Vagina (tissue), 2 donors: ENCODE measurements at places on chromosomes 1 and 21. TPM values are rescaled to one million over a fixed set of nuclear protein-coding genes. Genes with fewer than 3 reads are reported as not detected.

DNA sequence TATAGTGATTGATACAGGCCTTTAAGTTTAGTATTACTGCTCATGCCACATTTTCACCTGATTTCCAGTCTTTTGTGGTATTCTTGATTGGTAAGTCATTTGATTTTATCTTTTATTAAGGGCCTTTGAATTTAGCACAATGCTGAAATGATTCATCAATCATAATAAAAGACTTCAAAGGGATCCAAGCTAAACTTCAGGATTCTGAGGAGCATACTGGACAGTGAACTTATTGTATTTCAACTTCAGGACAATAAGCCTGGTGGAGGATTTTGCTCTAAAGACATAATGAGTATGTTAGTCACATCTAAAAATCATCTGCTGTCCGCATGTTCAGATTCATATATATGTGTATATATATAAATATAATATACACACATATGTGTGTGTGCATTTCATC, 233.3 kb downstream of the SETD4 start:
- H3K4me3 ChIP-seq: no peak overlapping the region
- no peaks in the 10 kb centered on the region for H3K36me3 ChIP-seq
- DNase-seq: no peak

- no peaks in the 10 kb centered on the region for H3K36me3 ChIP-seq
- DNase-seq: no peak
- no peak overlapping the region for H3K27ac ChIP-seq
Observed at GRCh38 chr1:57798543-57798942, 374.7 kb upstream of the DAB1 start.

- H3K27ac ChIP-seq: no peak overlapping the region
- H3K36me3 ChIP-seq: no peaks in the 10 kb centered on the region
- H3K27me3 ChIP-seq: no peaks in the 10 kb centered on the region
- no peak for DNase-seq
- H3K4me3 ChIP-seq: no peak overlapping the region
- no peaks in the 10 kb centered on the region for H3K4me1 ChIP-seq
Observed at GRCh38 chr1:219503604-219504003, 109.3 kb downstream of the ZC3H11B start.

DNA sequence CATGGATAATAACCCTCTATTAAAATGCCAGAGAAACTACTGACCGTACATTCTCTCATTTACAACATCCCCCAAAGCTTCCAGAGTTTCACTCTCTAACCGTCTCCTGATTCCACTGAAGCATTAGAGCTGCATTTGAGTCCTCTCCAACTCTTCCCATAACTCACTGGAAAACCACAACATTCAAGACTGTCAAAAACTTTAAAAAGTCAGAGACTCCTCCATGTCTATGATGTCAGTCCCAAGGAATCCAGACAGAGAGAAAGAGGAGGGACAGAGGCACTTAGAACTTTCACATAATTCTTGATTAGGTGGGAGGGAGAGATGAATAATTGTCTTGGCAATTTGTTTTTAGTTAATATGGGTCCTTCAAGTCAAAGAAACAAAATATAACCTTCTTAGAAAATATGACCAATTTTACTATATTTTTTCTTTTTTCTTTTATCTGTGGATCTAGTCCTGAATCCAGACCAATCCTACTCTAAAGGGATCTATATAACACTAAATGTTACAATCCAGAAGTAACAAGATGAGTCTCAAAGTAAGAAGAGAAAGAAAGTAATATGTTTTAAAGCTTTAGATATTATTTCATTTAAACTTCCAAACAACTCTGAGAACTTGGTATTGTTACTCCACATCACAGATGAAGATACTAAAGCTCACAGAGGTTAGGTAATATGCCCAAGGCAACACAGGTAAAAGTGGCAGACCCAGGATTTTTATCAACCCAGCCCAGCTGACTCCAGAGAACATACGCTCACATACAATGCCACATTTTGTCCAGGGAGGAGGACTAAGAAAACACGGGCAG, 23.8 kb downstream of the OTUD7B start:
- no peak overlapping the region for H3K4me3 ChIP-seq
- H3K36me3 ChIP-seq: no peaks in the 10 kb centered on the region
- H3K27me3 ChIP-seq: no peaks in the 10 kb centered on the region
- DNase-seq: no peak
- H3K27ac ChIP-seq: peak overlapping the region; percentile 39

Gene ADGRL2
- 68.0 TPM for total RNA-seq

DNA sequence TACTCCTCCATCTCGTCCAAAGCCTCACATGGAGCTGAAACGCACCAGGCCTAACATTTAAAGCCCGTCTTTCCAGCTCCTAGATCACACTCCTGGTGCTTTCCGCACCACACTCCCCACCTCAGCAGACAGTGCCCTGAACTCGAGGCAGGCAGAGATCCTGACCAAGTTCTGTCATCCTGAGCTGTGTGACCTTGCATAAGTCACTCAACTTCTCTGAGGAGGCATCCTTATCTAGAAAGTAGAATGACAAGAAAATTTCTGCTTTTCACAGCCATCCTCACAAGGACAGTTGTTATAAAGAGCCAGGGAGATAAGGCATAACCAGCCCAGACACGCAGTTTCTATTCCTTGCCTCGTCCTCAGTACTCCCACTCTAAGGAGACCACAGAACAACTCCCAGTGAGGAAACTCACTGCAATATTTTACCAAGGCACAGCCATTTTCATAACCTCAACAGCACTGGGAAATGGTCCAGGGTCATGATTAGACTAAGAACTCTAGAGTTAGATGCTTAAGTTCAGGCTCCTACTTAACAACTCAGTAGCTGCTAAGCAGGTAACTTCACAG, 3.1 kb downstream of the LRP8 start:
- H3K4me1 ChIP-seq: peaks cover 29% of the 10 kb centered on the region
- H3K36me3 ChIP-seq: no peaks in the 10 kb centered on the region
- H3K27ac ChIP-seq: no peak overlapping the region
- H3K27me3 ChIP-seq: no peaks in the 10 kb centered on the region
- DNase-seq: no peak
- H3K4me3 ChIP-seq: no peak overlapping the region

DNA sequence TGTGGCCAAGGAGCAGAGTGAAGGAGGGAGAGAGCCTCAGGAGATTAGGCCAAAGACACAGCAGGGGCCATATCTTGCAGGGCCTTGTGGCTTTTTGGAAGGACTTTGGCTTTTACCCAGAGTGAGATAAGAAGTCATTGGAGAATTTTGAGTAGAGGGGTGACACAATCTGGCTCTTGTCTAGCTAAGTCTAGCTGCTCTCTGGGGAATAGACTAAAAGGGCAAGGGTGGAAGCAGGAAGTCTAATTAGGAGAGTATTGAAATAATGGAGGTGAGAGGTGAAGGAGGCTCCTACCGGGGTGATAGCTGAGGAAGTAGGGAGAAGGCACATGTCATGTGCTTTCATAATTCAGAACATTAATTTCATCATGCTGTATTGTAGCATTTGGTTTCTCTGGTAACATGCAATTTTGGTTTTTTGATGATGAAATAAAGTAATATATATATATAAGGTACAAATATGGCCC, 34.3 kb upstream of the KCNA3 start:
- no peak overlapping the region for H3K4me3 ChIP-seq
- H3K36me3 ChIP-seq: no peaks in the 10 kb centered on the region
- H3K4me1 ChIP-seq: no peaks in the 10 kb centered on the region
- DNase-seq: no peak
- no peaks in the 10 kb centered on the region for H3K27me3 ChIP-seq
- no peak overlapping the region for H3K27ac ChIP-seq

Gene CELA3B
- total RNA-seq: not detected

- H3K4me1 ChIP-seq: peaks cover 42% of the 10 kb centered on the region
- H3K36me3 ChIP-seq: no peaks in the 10 kb centered on the region
- H3K27ac ChIP-seq: no peak overlapping the region
- DNase-seq: no peak
Observed at GRCh38 chr1:44406737-44407429, 1.8 kb downstream of the RNF220 start.

- peak within 1 kb of the TSS; percentile 69 for H3K4me3 ChIP-seq
- H3K27me3 ChIP-seq: no peaks in the 10 kb centered on the region
- H3K4me1 ChIP-seq: peaks cover 59% of the 10 kb centered on the region
- no peak for DNase-seq
- H3K27ac ChIP-seq: peak within 1 kb of the TSS; percentile 85
- no peaks in the 10 kb centered on the region for H3K36me3 ChIP-seq
Observed at GRCh38 chr1:25875154-25875855, at the start of gene PAQR7. TSS of gene PAQR7 (minus strand) at chr1:25875708. CDS start at chr1:25863839, 11,869 bp downstream.

DNA sequence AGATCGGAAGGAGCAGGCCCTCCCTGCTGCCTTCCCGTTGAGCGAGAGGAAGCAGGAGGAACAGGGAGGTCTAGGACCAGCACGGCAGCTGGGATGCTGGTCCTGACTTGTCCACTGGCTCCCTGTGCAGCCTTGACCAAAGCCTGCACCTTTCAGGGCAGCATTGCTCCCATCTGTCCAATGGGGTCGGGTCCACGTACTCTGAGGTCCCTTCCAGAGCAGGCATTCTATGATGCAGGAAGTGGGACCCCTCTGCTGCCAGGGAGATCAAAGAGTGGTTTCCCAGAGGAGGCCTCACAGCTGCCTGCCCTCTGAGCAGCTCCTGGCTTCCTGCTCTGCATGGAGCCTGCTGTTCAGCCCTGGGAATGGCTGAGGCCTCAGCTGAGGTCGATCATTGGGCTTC, 21.7 kb upstream of the ZNF362 start:
- H3K27me3 ChIP-seq: no peaks in the 10 kb centered on the region
- H3K27ac ChIP-seq: no peak overlapping the region
- DNase-seq: no peak
- no peak overlapping the region for H3K4me3 ChIP-seq

DNA sequence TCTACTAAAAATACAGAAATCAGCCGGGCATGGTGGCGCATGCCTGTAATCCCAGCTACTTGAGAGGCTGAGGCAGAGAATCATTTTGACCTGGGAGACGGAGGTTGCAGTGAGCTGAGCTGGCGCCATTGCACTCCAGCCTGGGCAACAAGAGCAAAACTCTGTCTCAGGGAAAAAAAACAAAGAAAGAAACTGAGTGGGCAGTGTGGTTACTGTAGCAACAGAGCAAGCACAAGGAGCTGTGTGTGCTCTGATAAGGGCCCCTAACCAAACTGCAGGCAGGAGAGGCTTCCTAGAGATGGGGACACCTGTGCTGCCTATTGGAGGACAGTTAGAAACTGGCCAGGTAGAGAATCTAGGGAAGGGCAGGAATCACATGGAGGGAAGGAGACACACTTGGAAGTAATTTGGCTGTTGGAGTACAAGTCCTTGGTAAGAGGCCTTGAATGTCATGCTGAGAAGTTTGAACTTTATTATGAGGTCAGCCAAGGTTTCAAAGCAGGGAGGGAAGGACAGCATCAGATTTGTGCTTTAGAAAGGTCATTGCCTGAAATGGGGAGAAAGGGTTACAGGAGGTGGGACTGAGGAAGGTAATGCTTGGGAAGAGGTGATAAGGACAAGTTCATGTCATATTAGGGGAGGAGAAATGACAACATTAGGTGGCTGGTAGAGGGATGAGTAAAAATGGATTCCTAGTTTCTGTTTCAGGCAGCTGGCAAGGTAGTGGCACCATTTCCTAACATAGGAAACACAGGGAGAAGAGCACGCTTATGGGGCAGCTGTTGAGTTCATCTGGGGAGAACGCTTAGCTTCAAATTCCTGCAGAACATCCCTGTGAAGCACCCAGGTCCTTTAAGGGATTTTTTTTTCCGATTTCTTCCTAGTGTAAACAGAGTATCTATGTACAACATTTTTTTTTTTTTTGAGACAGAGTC, 69.2 kb upstream of the ARTN start:
- DNase-seq: no peak
- no peak overlapping the region for H3K27ac ChIP-seq
- H3K4me3 ChIP-seq: no peak overlapping the region
- H3K4me1 ChIP-seq: peaks cover 36% of the 10 kb centered on the region
- H3K27me3 ChIP-seq: no peaks in the 10 kb centered on the region
- H3K36me3 ChIP-seq: no peaks in the 10 kb centered on the region

Gene CBR3
- total RNA-seq: 45.2 TPM

Gene TMPRSS15
- total RNA-seq: not detected

GRCh38 chr1:110339407-110340206, 430 bp downstream of the RBM15 start:
- peak overlapping the region; percentile 79 for H3K27ac ChIP-seq
- H3K36me3 ChIP-seq: peaks cover 19% of the 10 kb centered on the region
- peak overlapping the region; percentile 84 for H3K4me3 ChIP-seq
- peaks cover 59% of the 10 kb centered on the region for H3K4me1 ChIP-seq
- no peaks in the 10 kb centered on the region for H3K27me3 ChIP-seq
- no peak for DNase-seq

Gene OR2L2
- total RNA-seq: 0.25 TPM

GRCh38 chr1:85933961-85934360, 222.6 kb downstream of the COL24A1 start:
- H3K4me1 ChIP-seq: no peaks in the 10 kb centered on the region
- H3K4me3 ChIP-seq: no peak overlapping the region
- no peak overlapping the region for H3K27ac ChIP-seq
- no peaks in the 10 kb centered on the region for H3K27me3 ChIP-seq
- DNase-seq: no peak

Gene SLC30A7
- 14.2 TPM for total RNA-seq

- H3K4me1 ChIP-seq: peaks cover 41% of the 10 kb centered on the region
- no peak for DNase-seq
- peak overlapping the region; percentile 19 for H3K4me3 ChIP-seq
Observed at GRCh38 chr1:225424562-225425200, 3.2 kb downstream of the LBR start.

Gene CRNN
- 349 TPM for total RNA-seq

DNA sequence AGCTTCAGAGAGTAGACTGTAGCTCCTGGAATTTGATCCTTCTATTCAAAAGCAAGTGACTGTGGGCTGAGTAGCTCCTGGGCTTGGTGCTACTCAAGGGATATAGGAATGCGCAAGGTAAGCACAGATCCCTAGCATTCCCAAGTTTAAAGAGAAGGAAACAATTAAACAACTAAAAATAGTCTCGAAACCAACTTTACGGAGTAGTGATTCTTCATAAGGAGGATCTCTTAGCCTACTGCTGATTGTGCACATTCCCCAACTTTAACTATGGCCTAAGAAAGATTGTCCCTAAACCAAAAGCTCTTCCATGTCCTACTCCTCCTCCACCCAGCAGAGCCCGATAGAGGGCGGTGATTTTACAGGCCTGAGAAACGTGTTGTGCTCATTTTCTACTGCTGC, 226.5 kb upstream of the CAMK1G start:
- no peak for DNase-seq
- peaks cover 16% of the 10 kb centered on the region for H3K4me1 ChIP-seq
- no peak overlapping the region for H3K27ac ChIP-seq
- H3K36me3 ChIP-seq: no peaks in the 10 kb centered on the region
- no peak overlapping the region for H3K4me3 ChIP-seq
- no peaks in the 10 kb centered on the region for H3K27me3 ChIP-seq

Gene ANGEL2
- total RNA-seq: 55.2 TPM
